Thoracic aorta (tissue), 2 donors: ENCODE measurements at places on chromosomes 2 and 18.

- no peak for DNase-seq
Observed at GRCh38 chr2:231321021-231321420, 74.5 kb upstream of the B3GNT7 start.

DNA sequence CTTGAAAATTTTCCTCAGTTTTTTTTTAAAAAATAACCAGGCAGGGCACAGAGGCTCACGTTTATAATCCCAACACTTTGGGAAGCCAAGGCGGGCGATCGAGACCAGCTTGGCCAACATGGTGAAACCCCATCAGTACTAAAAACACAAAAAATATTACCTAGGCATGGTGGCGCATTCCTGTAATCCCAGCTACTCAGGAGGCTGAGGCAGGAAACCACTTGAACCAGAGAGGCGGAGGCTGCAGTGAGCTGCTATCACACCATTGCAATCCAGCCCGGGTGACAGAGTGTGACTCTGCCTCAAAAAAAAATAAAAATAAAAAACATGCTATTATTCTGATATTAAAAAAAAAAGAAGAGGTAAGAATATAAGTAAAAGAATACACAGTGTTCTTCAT lies 191.0 kb downstream of the ZEB2 start:
- no peak for DNase-seq

DNA sequence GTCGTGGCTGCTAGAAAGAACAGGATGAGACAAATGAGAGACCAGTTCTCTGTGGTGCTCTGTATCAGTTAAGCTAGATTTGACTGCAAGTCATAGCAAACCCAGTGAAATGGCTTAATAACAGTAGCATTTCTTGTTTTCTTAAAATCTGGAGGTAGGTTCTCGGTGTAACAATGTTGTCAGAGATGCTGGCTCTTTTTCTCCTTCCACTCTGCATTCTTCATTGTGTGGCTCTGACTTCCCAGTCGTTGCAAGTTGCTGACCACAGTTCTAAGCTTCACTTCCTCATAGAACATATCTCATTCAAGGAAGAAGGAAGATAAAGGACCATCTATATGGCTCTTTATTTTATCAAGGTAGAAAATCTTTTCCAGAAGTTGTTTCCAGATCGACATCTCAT lies 7.9 kb upstream of the CKAP2L start:
- no peak for DNase-seq

DNA sequence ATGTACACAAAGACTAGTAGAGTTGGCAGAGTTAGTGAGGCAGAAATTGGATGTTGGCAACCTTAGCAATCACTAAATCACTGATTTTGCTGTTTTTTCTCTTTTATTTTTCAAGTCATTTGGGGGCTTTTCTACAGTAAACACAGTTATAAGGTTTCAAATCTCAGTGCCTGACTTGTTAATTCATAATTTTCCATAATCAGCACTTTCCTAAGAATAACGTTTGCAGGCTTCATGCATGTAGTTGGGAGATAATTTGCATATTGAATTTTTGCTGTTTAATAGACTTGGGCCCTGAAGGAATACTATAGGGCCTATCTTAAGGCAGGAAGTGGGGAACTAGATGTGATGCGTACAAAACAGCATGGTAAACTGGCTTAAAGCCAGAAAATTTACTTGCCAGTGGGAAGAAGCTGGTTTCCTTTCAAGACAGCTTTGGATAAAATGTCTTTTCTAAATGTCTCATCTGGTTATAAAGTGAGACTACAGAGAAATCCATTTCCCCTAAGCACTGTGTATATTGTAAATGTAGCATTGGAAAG lies 127.2 kb upstream of the SMIM21 start:
- DNase-seq: no peak

GRCh38 chr18:24014986-24015638 lies 558 bp downstream of the TTC39C start:
- DNase-seq: no peak

GRCh38 chr2:64374686-64375085 lies 79.3 kb upstream of the LGALSL start:
- DNase-seq: no peak

DNA sequence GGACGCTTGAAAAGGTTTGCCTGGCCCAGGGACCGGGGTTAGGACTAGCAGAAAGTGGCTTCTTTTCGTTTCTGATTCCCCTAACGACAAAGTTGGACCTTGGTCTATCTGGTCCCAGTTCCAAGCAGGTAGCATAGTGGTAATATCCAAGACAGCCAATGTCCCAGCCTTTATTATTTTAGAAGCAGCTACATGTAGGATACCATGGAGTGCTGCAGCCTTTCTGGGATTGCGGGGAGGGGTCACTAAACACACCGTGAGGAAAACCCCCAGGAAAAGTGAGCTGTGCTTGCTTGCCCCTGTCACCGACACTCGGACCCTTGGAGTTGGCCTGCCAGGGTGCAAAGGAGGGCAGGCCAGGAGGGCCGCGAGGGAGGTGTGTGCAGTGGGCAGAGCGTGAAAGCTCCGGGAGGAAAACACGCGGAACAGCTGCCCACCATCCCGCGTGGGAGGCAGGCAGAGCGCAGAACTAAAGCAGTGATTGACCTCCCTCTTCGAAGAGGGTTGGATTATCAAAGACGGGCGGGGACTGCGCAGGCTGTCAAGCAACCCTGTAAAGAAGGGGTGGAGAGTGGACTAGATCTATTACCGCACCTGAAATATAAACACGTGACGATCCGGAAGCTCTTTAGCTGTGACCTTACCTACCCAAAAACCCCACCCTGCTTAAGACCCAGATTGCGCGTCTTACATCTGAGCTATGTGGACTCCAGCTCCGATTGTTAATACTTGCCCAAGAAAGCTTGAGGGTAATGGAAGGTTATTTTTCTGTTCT lies 624 bp upstream of the MAP4K3 start:
- no peak for DNase-seq

- DNase-seq: no peak
Observed at GRCh38 chr2:102376052-102376591, 20.5 kb downstream of the IL18R1 start.

DNA sequence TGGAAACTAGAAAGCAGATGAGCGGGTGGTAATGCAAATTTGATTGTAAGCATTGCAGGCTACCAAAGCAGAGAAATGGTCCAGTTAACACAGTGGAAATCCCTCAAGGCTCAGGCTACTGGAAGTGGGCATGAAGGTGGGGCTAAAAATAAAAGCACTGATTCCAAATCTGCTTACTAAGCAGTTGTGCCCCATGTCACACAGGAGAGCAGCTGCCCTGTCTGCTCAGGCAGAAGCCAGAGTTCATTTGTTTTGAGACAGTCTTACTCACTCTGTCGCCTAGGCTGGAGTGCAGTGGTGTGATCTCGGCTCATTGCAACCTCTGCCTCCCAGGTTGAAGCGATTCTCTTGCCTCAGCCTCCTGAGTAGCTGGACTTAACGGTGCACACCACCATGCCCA lies 42.5 kb upstream of the TSPYL6 start:
- no peak for DNase-seq

- no peak for DNase-seq
Observed at GRCh38 chr2:185507719-185508118, 230.9 kb upstream of the FSIP2 start.

- DNase-seq: no peak
Observed at GRCh38 chr2:152054593-152054992, 44.3 kb downstream of the CACNB4 start.

- no peak for DNase-seq
Observed at GRCh38 chr18:63301434-63301833, 18.1 kb downstream of the BCL2 start.

DNA sequence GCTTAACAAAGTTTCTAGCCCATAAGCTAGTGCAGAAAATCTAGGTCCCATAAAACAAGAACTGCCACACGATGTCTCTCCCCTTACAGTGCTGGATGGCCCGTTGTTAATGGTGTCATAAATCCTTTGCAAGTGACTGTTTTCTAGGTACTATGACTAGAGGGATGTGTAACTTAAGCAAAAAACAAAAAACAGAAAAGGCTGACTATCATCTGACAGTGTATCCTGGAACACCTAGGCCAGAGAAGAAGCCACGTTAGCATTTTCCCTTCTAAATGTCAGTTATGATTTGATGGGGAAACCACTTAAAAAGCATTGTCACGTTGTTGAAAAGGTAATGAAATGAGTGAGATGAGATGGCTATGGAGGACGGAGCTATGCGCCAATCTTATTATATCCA lies 2.4 kb downstream of the CASP8 start:
- DNase-seq: no peak

- no peak for DNase-seq
Observed at GRCh38 chr18:59874166-59874565, 25.6 kb upstream of the PMAIP1 start.

- no peak for DNase-seq
Observed at GRCh38 chr2:202133909-202134265, 60.8 kb downstream of the KIAA2012 start.

DNA sequence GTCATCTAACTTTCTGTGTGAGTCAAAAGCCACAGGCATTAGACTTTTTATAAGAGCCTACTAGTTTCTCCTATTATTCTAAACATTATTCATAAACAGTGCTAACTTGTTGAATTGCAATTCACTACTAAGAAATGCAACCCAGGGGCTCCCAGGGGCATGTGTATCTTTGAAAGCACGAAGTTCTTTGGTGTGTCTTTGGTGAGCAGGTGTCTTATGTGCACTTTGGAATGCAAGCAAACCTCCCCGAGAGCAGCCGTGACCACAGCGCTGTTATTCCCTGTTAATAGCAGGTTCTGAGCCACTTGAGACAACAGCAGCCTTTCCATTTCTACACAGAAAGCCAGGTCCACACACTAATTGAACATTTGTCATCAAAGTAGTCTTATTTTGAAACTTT lies 123.5 kb downstream of the PRKRA start:
- DNase-seq: no peak

- no peak for DNase-seq
Observed at GRCh38 chr2:224882291-224883171, 159.7 kb downstream of the DOCK10 start.

DNA sequence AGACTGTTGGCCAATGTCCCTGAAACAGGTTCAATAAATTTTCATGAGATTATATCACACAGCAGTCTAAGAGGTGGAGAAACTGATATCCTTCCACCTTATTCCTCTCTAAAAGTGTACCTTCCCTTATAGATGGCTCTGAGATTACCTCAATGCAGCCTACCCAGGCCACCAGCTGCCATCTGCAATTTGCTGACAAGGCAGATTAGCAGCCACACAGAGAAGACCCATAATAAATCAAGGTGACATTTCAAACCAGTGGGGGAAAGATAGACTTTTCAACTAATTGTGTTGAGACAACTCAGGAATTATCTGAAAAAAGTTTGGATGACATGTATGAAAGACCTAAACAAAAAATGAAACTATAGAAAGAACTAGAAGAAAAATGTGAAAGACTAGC lies 43.2 kb downstream of the ZBTB7C start:
- no peak for DNase-seq

GRCh38 chr18:493986-494983 lies 6.2 kb downstream of the COLEC12 start:
- DNase-seq: no peak

- no peak for DNase-seq
Observed at GRCh38 chr2:62593825-62594224, 87.8 kb upstream of the TMEM17 start.

GRCh38 chr2:26754972-26755670 lies 9.0 kb upstream of the SLC35F6 start:
- no peak for DNase-seq

DNA sequence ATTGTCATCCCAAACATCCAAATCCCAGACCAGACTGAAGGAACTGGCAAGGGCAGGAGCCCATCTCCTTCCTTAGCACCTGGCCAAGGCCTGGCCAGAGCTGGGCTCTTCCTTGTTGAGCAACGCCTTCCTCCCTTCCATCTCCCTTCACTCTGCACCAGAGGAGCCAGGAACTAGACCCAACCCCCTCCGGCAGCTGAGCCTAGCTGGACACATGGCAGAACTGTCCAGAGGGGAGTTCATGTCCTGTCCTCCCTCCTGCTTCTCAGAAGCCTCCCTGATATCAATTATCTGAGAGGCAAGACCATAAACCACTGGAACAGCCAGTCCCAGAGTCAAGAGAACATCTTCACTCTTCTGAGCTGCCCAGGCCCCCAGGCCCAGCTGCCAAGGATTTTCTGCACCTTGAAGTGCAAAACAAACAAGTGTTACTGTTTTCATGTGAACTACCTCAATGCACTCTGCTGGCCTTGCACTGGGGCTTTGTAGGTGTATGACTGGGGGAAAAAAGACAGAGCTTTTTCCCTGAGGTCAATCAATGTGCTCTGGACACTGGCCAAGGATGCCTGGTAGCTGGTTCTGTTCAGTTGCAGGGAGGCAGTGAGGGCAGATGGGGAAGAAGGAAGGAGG lies 107.6 kb upstream of the MSH6 start:
- DNase-seq: no peak

DNA sequence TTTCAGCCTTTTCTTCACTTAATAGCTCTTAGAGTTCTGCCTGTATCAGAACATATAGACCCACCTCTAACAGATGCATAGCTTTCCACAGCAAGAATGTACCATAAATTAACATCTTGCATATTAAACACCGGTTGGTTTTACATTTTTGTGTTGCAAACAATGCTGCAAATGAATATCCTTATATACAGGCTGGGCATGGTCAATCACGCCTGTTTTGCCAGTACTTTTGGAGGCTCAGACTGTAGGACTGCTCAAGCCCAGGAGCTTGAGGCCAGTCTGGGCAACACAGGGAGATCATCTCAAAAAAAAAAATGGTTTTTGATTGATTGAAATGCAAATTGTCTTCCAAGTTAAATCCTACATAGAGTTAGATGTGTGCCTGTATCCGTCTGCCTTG lies 1.5 kb upstream of the LCT start:
- no peak for DNase-seq

DNA sequence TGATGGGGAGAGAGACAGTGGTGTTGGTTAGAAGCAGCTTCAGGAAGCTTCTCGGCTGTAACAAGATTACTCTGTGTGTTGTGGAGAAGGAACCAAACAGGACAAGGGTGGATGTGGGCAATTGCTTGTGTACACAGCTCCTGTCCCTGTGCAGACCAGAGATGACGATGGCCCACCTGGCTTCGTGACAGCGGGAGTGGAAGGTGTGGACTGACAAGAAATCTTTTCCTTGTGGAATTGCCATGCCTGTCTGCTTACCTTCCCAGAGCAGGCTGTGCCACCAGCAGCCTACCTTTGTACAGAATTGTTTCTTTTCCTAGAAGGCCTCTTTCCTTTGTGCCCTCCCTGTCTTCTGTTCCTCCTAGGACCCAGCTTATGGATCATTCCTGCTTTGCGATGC lies 93.8 kb downstream of the ITGB1BP1 start:
- DNase-seq: no peak

- DNase-seq: no peak
Observed at GRCh38 chr2:39313575-39313974, 69.8 kb upstream of the CDKL4 start.

DNA sequence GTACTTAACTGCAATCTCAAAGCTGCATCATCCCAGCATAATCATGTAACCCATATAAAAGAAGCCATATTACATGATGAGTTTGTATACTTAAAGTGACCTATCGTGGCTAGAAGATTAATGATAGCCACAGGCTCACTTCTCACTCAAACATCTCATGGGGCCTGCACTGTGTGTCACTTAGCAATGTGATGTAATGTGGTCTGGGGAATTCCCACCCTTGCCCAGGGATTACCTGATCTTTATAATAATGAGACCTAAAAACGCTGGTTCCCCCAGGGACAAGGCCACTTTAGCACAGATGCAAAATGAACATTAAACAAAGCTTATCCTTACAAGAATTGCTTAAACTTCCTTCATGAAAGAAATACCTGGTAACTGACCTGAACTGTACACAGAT lies 427.1 kb upstream of the CNTNAP5 start:
- DNase-seq: no peak
